CD4-positive, alpha-beta T cell treated with Interferon gamma for 1 hour (primary cell): ENCODE measurements at places on chromosomes 1 and 21.

DNA sequence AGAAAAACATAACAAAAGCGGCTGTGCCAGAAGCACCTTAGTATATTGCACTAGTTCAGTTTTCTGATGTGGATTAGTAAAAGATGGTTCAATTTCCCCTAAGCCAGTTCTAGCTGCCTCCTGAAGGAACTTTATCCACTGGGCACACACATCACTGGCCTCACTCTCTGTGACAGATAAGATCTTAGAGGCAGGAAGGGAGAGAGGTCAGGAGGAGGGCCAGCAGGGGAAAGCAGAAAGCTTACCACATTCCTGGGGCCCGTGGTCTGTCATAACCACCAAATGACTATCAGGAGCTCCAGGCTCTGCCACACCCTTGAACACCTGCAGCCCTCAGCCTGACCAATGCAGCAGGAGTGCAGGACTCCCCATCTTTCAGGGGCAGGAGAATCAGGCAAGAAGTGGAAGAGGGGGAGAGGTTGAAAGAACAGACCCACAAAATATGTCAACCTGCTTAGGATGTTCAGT is 37.8 kb downstream of the LRRC71 start:
- no peak for DNase-seq

DNA sequence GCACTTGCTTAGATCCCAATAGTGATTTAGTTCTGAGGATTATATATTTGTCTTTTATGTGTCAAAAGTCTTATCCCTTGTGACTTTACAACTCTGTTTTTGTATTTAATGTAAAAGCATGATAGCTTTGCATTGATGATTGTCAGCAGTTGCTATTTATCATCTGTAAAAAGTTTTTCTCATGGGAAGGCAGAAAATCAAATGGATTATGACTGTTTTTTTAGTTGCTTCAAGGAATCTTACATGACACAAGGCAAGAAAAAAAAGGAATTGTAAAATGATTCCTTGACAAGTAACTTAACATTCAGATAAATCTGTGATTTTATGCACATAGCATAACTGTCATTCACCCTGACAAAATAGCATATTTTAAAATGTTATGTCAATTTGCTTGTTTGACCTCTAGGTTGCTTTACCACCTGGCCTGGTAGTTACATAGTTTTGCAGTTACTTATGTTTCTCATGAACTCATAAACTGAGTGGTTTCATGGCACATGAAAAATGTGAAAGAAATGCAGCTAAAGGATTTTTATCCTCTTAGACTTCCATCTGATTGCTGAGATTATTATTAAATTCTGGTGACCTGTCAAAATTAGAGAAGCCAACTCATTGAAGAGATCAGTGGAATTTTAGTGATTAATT is 622.6 kb downstream of the ADGRL2 start:
- no peak for DNase-seq

GRCh38 chr1:21568809-21569385 is 59.7 kb downstream of the ALPL start:
- no peak for DNase-seq

GRCh38 chr1:153422450-153423068 is 6.2 kb downstream of the S100A7A start:
- DNase-seq = peak; percentile 31

DNA sequence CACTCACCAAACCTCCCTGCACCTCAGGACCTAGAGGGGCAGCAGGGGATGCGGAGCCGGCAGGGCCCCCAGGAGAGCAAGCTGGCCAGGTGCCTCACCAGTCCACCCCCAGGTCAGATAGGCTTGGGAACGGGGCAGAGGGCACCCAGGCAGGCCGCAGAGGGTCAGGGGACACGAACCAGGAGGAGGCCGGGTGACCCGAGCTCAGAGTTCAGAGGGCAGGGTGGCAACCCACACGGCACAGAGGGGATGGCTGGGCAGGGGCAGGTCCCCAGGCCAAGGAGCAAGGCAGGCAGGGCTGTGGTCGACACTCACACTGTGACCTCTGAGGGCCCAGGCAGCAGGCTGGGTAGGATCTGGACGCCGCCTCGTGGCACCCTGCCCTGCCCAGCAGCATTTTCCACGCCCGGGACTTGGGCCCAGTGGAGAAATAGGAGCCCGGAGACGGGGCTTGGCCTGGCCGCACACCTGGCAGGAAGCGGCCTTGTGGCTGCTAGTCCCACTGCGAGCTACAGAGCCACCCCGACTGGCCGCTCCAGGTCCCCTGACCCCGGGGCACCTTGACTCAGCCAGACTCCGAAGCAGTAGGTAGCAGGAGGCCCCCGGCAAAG is 5.3 kb downstream of the DVL1 start:
- no peak for DNase-seq
